ENCODE measurements at places on chromosomes 12 and 14.

- DNase-seq = no peak
Measured at GRCh38 chr12:82425241-82425640, 66.9 kb downstream of the METTL25 start.

- DNase-seq = no peak
Measured at GRCh38 chr14:105482486-105483110, 4.1 kb upstream of the CRIP1 start.

- no peak for DNase-seq
Measured at GRCh38 chr14:55665067-55665675, 85.2 kb downstream of the KTN1 start.

DNA sequence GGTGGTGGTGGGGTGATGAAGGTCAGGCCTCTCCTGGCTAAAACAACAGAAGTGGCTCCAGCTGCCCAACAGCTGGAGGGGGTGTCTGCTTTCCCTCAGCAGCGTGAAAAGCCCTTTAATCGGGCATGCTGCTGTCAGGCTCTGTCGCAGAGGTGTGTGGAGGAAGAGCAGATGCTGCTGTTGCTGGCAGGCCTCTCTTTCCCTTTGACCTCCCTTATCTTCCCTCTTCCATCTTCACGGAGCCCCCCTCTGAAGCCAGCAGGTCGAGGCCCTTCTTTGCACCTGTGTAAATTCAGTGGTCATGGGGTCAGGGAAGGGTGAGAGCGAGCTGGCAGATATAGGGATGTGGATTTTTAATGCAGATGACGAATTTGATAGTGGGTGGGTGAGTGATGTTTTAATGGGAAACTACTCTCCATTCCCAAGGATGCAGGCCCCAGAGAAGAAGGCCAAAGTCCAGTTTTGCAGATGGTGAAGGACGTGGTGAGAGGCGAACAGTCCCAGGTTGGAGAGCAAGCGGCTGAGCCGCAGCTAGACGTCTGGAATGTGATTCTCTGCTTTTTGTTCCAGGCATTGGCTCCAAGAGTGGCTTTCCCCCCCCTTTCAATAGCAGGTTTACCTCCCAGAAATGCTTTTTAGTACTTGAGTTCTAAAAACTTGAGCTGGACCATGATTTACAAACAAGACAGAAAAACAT lies 64.0 kb downstream of the SMOC1 start:
- no peak for DNase-seq

DNA sequence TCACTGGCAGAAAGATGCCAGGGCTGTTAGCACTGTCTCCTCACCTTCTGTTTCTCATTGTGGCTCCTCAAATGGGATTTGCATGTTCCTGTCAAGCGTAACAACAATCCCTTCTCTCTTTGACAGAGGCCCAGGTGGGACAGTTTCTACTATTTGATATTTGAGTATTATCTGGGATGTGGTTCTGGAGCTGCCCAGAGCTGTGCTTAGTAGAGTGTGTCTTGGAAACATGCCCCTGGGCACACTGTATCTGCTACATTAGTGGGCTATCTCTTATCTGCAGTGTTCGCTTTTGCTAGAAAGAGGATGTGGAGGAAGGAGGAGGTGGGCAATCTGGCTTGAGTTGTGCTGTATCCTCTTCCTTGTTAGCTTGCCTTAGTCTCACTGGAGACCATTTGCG lies 3.8 kb upstream of the ACADS start:
- no peak for DNase-seq

GRCh38 chr12:128133321-128134073 lies 133.5 kb upstream of the TMEM132C start:
- no peak for DNase-seq

GRCh38 chr14:101288436-101289229 lies 272.7 kb upstream of the DIO3 start:
- no peak for DNase-seq

- no peak for DNase-seq
Measured at GRCh38 chr12:2264651-2265232, 212.0 kb downstream of the CACNA1C start.

DNA sequence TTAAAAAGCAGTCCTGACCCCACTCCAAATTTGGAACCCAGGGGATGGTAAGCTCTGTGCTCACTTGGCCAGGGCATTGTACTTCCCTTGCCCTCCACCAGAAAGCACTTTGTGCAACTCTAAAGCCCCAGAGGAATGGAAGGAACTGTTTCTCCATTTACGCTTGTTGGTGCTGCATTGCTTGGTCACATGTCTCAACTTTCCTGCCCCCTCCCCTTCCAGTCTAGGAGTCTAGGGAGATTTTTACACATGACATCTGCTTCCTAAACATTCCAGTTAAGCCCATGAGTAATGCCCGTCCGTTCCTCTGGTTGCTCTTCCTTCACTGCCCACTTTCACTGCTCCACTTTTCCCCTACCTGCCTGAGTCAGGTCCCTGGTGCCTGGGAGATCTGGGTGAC lies 92.6 kb upstream of the MAP1LC3B2 start:
- DNase-seq = no peak

DNA sequence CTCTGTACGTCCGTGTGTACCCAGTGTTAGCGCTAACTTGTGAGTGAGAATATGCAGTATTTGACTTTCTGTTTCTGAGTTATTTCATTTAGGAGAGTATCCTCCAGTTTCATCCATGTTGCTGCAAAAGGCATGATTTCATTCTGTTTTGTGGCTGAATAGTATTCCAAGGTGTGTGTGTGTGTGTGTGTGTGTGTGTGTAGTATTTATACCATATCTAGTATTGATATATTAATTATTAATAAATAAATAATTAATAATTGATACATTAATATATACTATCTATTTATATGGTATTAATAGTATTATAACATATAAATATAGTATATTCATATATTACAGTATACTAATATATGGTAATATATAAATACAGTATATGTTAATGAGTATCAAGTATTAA lies 101.8 kb upstream of the CCND2 start:
- DNase-seq = no peak

- no peak for DNase-seq
Measured at GRCh38 chr14:100830681-100831080, 4.8 kb downstream of the MEG3 start.

DNA sequence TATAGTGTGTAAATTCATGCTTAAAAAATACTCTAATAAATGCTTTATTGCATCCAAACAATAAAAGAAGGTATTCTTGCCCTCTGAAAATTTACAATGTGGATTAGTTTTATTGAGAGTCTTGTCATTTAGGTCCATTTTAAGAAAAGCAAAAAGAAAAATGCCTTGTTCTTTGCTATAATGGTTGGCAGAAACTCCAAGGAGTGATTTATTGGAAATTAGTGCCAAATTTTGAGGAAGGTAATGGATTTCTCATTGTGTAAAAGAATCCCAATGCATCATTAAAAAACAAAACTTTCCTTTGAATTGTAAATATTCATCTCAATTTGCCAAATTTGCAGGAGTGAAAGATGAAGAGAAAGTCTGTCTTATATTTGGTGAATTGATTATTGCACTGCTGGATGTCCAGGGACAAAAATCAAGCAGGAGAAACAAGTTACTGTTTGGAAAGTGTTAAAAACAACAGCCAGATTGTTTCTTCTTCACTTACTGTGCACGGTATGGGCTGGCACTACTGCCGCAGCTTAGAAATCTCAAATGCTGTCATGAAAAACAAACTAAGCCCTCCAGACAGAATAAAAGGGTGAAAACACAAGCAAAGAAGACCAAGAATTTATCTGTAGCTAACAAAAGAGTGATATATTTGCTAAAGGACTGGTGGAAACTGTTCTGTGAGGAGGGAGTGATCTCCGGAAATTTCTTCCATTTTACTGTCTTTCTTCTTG lies 511.7 kb downstream of the TMTC2 start:
- no peak for DNase-seq

DNA sequence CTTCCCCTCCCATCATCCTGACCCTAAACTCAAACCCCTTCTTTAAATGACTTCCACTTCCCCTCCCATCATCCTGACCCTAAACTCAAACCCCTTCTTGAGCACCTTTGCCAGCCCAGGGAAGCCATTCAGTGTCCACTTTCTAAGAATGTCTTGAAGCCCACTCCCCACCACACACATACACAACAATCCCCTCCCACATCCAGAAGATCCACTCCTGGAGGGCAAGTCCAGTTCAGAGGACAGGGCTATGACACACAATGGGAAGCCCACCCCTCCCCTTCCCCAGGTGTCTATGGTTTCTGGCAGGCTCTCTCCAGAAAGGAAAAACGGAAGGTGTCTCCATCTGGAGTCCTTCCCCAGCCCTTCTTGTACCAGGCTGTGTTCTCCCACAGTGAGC lies 117.1 kb downstream of the KCNA5 start:
- no peak for DNase-seq

DNA sequence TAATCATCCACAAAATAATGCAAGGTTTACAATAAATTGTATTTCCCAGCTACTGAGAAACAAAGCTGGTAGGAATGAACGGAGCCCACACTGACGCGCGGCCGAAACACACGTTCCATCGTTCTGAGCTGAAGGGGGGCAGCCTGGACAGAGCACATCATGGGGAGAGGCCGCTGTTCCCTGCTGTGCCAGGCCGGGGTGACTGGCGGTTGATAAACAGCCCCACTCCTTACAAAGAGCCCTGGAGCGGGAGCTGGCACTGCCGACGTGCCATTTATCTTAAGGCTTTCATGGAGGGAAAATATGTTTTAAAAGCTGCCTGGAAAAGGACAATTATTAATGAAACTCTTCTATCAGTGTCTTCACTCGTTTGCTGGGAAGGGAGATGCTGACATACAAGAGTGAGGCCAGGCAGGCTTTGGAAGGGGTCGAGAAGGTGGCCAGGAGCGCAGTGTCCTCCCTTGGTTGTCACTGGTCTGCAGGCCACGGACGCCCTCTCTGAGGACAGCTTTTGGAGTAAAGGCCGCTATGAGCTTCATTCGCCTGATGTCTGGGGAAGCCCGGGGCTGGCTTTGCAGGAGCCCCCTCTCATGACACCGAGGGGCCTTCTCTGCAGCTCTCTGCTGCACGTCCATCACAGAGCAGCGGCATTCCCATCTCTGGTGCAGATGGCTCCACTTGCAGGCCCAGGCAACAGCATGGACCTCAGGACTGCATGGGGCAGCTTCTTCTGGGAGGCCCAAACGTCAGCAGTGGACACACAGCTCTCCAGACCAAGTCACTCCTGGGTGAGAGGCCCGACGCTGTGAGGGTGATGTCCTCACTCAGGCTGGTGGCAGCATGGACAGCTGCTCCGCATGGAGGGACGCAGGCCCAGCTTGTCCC lies 355.3 kb upstream of the SFSWAP start:
- no peak for DNase-seq

DNA sequence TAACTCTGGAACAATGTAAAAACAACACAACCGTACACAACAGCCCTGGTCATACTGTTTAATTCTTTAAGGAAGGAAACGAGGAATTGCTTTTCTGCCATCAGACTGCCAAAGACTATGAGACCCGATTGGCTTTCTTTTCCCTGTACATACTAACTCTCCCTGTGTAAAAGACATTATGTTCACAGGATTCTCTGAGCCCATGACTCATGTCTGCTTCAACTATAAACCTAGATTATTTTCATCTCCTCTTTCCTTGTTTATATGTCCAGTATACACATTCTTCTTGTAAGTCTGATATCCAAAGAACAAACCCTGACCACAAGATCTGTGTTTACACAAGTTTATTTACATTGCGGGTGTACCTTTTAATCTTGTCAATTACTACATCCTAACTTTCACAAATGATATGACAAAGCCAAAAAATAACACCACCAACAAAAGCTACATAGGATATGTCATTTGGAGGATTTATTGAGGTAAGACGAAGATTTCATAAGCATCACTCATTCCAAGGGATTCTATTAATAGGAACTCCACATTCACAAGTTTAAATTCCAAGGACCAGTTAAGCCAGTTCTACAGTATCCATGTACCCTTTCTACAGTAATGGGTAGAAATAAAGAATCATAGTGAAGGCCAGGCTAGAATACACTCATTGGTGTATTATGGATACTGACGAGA lies 67.3 kb downstream of the STXBP6 start:
- no peak for DNase-seq

DNA sequence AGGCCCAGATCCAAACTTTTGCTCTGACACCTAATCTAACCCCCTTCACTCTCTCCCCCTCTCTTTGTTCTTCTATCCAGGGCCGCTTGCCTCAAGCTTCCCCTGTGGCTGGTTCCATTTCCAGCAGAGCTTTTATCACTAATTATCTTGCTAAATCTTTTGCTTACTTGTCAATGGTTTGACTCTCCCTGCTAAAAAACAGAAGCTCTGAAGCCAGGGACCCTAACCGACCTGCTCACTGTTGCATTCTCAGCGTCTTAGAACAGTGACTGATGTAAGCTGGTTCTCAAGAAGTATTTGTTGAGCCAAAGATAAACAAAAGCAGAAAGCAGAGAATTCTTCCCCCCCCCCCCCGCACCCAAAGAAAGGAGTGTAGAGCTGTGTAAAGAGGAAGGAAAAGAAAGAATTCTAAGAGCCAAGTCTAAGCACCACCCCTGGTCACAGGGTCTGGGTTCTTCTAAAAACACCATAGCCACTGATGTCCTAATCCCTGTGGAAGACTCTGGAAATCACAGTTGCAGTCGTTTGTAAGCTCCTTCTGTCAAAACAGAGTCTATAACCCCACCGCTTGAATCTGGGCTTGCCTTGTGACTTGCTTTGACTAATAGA lies 385.8 kb downstream of the MED13L start:
- DNase-seq = no peak
